DMS79 treated with DMSO at 0.1 percent for 48 hours (cell line): ENCODE measurements at places on chromosomes 12 and 14.

DNA sequence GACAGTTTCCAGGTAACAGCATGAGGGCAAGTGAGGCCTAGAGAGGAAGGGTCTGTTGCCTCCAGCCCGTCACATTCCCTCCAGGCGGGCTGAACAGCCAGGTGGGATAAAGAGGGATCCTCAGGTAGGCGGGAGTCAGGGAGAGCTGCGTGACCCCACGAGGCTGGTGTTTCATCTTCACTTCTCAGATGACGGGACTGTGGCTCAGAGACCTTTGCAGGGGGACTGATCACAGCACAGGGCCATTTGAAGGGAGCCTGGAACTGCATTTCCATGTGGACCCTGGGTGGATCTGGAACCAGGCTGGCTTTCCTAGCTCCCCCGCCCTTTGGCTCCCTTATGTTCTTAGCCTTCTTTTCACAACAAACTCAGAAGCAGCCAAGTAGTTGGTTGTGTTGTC lies 37.4 kb downstream of the SH2B3 start:
- no peak for DNase-seq

- DNase-seq: no peak
Observed at GRCh38 chr12:25730489-25731349, 177.6 kb upstream of the LMNTD1 start.

GRCh38 chr12:42426746-42427145 lies 100.8 kb downstream of the PPHLN1 start:
- no peak for DNase-seq

DNA sequence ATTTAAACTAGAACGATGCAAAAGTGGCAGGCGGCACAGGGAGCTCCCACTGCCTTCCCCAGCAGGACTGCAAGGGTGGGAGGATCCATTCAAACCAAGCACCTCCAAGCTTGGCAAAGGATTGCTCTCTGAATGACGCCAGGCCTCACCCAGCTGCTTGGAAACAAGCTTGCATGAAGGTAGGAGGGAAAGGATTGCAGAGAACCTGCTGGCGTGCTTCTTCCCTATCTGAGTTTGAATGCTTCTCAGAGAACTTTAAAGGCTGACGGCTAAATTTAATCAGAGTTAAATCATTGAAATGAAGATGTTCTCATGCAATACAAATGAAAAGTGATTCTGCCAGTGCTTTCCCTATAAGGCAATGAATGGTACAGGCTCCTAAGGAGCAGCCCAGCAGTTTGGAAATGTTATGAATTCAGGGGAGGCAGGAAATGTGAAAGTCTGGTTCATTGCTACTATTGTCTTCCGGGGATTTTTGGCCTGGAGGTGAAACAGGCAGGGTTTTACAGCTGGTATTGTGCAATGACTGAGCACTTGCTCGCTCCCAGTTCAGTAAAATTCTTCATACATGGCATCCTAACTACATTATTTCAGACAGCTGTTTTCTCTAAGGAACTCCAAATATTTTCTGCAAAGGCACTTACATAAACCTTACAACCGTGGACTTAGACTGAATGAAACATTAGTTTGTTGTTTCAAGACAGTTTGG lies 31.9 kb upstream of the DUSP6 start:
- no peak for DNase-seq

GRCh38 chr12:32612658-32613614 lies 66.2 kb upstream of the DNM1L start:
- DNase-seq: no peak

GRCh38 chr14:81366214-81366613 lies 33.9 kb downstream of the STON2 start:
- no peak for DNase-seq

DNA sequence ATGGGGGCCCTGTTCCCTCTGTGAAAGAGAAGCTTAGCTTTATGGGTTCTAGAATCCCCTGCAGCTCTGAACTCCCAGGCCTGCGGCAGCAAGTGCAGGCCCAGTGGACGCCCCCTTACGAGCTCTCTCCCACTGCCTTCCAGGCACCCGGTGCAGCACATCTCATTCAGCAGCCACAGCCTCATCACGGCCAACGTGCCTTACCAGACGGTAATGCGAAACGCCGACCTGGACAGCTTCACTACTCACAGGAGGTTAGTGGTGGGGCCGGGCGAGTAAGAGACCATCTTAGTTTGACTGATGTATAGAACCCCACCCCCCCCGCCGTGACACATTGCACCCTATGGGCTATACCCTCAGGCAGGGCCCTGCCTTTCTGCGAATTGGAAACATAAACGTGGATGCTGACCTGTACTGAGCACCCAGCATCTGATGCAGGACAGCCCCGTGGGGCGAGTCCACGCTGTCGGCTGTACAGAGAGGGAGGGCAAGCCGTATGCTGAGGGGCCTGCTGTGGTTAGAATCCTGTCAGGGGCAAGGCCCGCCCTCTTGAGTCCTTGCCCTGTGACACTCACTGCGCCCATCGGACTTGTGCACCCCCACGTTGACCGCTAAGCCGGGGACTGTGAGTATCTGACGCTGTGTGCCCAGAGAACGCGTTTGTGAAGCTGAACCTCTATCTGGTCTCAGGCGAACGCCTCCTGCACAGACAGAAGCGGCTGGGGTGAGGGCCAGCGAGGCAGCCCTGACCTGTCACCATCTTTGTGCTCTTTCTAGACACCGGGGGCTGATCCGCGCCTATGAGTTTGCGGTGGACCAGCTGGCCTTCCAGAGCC lies 71.7 kb downstream of the TESC start:
- no peak for DNase-seq

DNA sequence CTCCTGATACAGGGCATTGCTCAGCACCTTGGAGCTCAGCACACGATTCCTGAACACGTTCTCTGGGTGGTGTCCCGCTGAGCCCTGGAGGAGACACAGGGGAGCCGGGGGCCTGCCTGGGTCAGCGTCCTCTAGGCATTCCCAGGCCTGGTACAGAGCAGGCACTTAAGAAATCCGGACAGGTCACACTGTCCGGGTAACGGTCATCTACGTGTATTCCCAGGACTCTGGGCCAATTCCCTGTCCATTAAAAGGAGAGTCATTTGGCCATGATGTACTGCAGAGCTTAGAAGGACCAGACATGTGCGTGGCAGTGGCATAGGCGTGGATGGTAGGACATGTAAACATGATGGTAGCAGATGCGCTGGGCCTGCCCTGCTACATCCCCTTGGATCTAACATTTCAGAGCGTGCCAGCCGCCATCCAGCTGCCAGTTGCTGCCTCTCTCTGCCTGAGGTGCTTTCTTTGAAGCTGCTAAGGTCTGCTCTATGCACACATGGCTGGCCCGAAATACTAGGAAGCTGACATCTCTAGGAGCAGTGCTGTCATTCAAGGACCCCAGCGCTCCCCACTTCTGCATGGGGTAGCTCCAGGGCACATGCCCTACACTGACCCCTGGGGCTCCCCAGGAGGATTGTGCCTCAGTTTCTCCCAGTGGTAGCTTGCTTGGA lies 273.1 kb upstream of the RTL1 start:
- DNase-seq: no peak

GRCh38 chr14:55059333-55059732 lies 7.9 kb downstream of the MAPK1IP1L start:
- DNase-seq: no peak

DNA sequence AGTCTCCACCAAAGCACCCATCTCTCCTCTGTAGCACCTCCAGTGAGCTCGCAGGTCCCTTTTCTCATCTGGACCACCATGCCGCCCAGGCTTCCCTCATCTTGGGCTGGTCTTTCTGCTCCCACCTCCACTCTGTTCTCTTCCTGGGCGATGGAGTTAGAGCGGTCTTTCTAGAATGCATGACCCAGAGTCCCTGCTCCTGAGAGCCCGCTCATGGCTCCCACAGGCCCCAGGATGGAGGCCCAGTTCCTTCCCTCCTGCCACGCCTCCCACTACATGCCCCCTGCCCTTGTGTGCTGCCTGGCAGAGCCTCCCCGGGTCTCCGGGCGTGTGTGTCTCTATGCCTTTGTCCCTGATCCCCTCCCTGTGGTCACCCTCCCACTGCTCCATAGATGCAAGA lies 100.7 kb upstream of the RTL1 start:
- DNase-seq: no peak

DNA sequence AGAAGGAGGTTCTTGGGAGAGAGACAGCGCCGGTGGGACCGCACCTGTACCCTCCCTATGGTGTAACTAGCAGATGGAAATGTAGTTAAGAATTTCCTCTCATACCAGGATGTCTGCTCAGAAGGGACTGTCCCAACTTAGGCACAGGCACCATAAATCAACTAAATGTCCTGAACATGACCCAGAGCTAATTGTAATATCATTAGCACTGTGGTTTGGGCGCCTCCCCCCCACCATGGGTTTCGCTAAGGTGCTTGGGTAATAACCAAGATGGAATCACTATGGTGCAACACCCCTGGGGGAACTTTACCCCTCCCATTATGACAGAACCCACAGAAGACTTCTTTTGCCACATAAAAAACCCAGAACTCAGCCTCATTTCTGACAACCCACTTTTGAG lies 15.9 kb downstream of the ZNF641 start:
- no peak for DNase-seq

DNA sequence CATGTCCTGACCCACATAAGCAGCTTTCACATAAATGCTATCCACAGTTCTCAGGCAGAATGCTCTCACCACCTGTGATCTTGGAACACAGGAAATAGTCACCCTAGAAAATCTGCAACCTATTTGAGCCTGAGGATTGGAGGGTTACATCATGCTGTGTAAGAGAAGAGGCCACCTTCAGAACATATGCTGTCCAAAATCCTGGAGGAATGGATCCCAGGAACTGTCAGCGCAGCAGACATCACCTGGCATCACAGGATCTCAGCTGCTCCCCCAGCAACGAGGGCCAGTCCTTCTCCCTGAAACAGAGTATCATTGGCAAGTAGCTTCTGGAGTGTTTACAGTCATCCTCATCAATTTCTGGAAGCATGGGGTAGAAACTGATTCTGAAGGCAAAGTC lies 63.2 kb upstream of the LTA4H start:
- no peak for DNase-seq

- DNase-seq: no peak
Observed at GRCh38 chr14:76500480-76500879, 124.5 kb downstream of the ESRRB start.

DNA sequence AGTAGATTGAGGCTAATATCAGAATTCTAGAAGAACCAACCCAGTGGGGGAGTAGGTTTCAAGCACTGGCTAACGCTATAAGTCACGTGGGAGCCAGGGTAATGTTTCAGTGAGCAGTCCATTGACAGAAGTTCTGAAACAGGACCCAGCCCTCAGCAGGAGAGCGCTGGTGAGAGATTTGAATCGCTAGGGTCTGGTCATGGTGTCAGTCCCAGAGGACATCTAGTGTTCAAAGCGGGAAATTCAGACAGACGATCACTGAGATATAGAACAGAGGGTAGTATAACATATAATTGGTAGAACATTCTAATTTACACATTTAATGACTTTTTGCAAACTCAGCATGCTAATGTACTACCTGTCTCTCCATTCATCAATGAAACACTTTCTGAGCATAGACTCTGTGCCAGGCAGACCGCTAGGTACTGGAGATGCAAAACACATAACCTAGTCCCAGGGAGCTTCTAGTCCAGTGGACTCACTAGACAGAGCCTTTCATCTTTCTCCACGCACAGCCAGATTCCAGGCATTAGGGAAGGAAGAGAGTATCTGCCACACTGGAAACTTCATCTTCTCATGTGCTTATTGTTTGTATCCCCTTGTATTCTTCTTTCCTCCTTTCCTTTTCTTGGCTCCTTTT lies 35.4 kb upstream of the RNASE3 start:
- no peak for DNase-seq
